ENCODE measurements at places on chromosomes 2 and 18.
A peak's percentile ranks its signal among the peaks of the same experiment; 100 is the strongest.

GRCh38 chr2:201696151-201696659 is 2.2 kb downstream of the MPP4 start:
- no peak for DNase-seq

DNA sequence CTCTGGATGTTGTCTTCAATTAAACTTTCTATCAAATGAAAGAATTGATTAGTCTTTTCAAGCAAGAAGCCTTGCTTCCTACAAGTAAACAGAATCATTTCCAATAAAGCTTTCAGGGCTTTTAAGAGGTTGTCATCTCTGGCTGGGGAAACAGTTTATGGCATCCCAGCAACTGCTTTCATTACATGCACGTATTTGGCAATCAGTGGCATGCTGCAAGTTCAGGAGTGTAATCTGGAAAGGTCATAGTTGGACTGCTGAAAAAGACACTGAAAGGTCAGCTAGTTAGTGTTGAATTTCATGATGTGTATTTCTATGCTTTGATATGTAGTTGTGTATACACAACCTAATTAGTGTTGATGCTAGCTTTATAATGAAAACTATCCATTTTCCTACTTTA is 332.9 kb downstream of the DSC3 start:
- no peak for DNase-seq

DNA sequence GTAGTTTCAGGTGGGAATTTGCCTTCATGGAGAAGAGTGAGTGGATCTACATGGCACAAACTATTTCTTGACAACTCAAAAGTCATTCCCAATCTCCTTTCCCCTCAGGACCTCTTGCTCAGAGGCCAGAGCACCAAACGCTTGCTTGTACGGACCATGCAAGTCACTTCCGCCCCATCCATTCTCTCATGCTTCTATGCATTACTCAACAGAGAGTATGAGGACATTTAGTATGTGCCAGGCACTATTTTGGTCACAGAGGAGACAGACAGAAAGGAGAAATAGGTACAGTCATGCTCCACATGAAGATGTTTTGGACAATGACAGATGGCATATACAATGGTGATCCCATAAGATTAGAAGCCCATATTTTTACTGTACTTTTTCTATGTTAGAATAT is 117.5 kb downstream of the ACTR3 start:
- DNase-seq = no peak

- no peak for DNase-seq
Observed at GRCh38 chr18:11882636-11883035, 25.5 kb downstream of the MPPE1 start.

GRCh38 chr2:16137080-16137755 is 196.9 kb downstream of the MYCN start:
- no peak for DNase-seq

DNA sequence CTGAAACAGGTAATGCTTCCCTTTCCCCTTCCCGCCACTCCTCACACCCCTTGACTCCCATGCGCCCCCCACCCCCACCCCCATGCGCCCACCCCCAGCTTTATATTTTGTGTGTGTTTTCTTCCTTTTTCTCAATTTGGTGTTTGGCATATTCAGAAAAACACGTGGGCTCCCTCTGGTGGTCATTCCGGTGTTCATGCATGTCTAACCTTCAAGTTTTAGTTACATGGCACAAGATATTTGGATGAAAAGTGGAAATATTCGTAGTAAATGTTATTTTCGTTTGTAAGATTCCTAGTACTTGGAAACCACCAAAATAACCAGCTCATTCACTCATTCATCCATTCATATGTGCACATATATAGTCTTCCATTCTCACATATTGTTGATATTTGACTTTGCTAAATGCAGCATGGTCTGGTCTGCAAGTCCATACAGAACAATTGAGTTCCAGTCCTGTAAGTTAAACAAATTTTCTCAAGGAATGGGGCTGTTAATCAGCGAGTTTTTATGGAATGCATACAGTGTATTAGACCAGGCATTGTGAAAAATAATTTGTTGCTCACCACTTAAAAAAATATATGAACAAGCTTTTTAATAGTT is 143.6 kb upstream of the MAP3K20 start:
- DNase-seq = peak; percentile 7

- no peak for DNase-seq
Observed at GRCh38 chr2:79116997-79117928, 3.0 kb upstream of the REG1A start.

DNA sequence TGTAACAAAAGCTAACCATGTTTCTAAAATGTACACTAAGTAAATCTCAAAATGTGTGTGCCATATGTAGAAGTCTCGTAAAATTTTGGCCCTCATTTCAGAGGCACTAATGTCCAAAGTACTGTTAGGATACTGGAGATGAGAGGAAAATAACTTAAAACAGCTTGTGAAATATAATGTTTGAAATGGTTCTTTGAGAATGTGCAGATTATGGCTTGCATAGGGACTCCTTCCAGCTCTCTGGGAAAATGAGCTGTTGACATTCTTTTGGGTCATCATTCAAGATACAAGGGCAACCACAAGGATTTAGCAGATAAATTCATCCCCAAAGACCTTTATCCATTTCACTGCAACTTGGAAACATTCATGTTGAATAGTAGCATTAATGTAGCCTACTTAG is 38.1 kb upstream of the OTX1 start:
- DNase-seq = no peak

DNA sequence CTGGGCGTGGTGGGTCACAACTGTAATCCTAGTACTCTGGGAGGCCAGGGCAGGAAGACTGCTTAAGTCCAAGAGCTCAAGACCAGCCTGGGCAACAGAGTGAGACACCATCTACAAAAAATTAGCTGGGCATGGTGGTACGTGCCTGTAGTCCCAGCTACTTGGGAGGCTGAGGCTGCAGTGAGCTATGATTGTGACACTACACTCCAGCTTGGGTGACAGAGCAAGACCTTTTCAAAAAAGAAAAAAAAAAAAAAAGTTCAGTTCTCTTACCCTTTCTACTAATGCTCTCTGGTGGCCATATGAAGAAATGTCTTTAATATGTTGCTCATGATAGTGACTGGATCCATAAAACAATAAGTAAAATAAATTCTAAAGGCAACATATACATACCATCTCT is 14.9 kb downstream of the TYW5 start:
- no peak for DNase-seq

DNA sequence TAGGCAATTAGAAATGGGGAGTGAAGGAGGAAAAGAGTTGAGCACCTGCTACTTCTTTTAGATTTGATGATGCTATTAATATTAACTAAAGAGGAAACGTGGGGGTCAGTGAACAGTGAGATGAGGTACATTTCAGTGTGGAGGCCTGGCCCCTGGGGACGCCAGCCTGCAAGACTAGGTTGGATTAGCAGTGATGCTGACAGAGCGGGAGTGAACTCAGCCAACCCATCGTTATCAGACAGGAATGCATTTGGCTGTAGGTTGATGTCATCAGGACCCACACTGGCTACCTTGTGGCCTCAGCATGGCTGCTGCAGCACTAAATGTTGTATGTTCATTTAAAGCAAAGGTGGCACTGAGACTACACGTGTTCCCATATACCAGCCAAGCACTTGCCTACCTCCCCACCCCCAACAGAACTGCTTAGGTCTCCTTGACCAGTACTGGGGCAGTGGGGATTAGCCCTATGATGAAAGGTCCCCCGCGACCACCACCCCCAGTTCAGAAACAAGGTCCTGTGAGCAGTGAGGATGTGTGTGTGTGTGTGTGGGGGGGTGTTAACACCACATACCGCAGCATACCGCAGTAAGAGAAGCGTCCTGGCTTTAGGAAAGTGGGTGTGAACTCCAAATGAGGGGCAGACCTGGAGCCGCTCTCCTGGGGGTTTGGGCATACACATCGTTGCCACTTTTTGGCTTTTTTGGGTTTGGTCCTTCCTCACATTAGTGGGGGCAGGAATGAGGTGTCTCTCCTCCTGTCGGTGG is 26.0 kb downstream of the DGKD start:
- DNase-seq = no peak

DNA sequence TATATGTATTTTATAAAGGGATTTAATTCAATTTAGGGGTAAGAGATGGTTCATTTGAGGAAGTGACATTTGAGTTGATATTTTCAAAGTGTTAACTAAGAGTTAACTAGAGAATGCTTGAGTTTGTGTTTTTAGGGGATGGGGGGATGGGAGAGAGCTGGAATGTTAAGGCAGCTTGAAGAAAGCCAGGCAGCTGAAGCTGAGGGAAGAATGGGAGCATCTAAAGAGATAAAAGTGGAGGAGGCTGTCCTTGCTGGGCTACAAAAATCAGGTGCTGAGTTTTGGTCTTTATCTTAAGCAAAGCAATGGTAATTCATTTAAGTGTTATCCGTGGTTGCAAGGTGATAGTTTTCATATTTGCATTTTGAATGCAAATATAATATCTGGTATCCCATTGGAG is 9.2 kb downstream of the CHST9 start:
- no peak for DNase-seq

DNA sequence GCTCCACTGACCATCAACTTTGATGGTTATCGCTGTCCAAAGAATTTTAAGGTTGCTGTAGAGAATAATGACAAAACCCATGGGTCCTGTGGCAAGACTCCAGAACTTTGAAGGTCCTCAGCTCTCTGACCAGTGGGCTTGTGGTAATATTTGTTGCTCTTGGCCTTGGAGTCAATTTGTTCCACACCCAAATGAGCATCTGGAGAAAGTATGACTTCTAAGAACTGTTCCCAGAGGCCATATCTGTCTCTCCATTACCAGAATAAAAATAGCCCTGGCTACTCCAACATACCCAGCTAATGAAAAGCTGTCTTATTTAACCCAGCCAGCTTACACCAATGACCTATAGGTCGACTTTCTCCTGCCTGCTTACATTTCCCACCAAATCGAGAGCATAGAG is 466.4 kb downstream of the MEIS1 start:
- DNase-seq = no peak

GRCh38 chr2:64019975-64020528 is 824 bp upstream of the VPS54 start:
- DNase-seq = no peak

GRCh38 chr2:217625557-217626169 is 377.1 kb downstream of the TNS1 start:
- DNase-seq = no peak

GRCh38 chr2:20577495-20578235 is 73.2 kb downstream of the HS1BP3 start:
- DNase-seq = no peak

GRCh38 chr2:44555700-44556099 is 194.0 kb downstream of the CAMKMT start:
- DNase-seq = no peak

DNA sequence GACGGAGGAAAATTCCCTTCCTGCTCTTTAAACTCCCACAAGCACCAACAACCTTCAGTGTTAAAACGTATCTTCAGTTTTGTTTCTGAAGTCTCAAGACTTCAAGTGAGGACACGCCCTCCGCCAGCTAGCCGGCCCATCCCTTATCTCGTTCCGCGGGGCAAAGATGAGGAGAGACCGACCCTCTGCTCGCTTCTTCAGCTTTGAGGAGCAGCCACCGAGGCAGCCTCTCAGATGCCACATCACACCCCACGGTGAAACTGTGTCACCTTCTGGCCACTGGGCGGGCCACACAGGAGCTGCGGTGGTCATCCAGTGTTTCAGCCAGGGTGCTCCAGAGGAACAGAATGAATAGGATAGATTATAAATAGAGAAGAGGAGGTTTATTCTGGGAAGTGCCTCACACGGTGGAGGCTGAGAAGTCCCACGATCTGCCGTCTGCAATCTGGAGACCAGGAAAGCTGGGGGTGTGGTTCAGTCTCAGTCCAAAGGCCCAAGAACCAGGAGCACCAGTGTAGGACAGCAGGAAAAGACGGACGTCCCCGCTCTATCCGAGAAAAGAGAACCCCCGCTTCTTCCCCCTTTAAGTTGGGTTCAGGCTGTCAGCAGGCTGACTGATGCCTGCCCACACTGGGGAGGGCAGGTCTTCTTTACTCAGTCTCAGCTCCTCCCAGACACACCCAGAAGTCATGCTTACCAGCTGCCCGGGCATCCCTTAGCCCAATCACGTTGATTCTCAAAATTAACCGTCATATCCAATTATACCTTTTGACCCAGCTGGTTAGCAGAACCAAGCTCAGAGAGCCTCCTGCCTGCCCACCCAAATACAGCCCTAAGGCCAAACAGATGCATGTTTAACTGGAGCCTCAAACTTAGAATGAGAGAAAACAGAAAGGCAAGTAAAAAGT is 399.7 kb upstream of the ID2 start:
- DNase-seq = no peak

DNA sequence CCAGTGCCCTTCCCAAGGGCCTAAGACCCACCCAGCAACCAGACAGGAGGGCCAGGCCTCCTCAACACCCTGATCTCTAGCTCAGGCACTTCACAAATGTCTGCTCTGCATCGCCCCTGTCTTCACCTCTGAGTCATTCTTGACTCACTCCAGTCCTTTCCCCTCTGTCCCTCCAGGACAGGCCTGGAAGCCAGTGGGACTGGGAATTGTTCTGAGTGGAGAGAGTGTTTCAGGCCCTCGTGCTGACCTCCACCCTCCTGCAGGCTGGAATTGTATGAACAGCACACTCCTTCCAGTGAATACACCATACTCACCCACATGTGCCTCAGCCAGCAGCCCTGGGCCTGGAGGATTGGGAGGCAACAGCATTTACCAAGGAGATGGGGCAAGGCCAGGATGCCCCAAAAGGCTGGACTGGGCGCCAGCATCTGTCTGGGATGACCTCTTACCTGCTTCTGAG is 304.2 kb downstream of the CYP26B1 start:
- DNase-seq = no peak

DNA sequence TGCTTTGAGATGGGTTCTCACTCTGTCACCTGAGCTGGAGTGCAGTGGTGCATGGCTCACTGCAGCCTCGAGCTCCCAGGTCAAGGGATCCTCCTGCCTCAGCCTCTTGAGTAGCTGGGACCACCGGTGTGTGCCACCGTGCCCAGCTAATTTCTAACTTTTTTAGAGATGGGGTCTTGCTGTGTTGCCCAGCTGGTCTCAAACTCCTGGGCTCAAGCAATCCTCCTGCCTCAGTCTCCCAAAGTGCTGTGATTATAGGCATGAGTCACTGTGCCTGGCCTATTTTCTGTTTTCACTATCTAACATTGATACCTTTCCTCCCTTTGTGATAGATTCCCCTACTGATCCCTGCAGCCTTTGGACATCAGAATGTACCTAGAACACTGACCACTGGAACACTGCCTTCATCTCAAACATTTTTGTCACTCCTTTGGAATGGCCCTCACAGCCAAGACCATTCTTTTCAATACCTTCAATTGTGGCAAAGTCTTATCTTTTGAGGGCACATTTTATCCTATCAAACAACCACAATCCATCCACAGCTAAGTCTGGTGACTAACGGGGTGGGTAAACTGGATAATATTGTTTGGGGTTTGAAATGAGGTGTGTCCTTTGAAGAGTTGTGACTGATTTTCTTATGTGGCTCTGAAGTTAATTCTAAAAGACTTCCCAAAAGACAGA is 43.7 kb downstream of the EPAS1 start:
- DNase-seq = no peak

GRCh38 chr2:158665536-158666302 is 129.4 kb upstream of the DAPL1 start:
- no peak for DNase-seq

- DNase-seq = no peak
Observed at GRCh38 chr2:107570876-107571275, 255.8 kb upstream of the RGPD4 start.
